Stimulated activated CD8-positive, alpha-beta memory T cell treated with anti-CD3 and anti-CD28 coated beads, Interleukin-7, amount 100 ng/mL, for 48 hours (primary cell): ENCODE measurements at places on chromosomes 2 and 18.

DNA sequence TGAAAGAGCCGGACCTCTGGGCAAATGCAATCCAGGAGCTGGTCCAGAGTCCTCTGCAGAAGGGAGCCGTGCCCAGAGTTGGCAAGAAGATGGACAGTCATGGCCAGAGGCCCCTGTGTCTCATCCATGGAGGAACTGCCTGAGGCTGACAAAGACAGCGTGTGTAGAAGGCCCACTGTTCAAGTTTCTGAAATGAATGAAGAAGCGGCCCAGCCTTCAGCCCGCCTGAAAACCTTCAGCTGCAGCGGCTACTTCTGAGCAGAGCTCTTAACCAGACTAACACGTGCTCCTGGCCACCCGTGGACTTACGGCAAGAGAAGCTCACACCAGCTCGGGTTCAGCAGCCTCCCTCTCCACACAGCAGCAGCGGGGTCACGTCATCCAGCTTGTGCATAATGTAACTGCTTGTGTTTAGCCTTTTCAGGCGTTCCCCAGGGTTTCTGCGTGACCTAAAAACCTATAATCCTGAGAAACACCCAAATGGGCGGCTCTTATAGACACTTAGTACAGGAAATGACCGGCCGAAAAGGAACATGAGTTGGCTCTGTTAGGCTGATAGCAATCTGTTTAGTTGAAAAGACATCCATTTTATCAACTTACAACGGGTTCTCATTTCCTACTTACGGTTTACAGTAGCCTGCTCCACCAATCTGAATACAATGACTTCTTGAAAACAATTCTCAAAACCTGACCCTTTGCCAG is at the start of gene FAM124B:
Gene FAM124B, minus strand, starts transcription at position 467 of the 702 bp plus-strand sequence. Its CDS starts 339 bp downstream, at position 128.
- DNase-seq: peak; percentile 15

DNA sequence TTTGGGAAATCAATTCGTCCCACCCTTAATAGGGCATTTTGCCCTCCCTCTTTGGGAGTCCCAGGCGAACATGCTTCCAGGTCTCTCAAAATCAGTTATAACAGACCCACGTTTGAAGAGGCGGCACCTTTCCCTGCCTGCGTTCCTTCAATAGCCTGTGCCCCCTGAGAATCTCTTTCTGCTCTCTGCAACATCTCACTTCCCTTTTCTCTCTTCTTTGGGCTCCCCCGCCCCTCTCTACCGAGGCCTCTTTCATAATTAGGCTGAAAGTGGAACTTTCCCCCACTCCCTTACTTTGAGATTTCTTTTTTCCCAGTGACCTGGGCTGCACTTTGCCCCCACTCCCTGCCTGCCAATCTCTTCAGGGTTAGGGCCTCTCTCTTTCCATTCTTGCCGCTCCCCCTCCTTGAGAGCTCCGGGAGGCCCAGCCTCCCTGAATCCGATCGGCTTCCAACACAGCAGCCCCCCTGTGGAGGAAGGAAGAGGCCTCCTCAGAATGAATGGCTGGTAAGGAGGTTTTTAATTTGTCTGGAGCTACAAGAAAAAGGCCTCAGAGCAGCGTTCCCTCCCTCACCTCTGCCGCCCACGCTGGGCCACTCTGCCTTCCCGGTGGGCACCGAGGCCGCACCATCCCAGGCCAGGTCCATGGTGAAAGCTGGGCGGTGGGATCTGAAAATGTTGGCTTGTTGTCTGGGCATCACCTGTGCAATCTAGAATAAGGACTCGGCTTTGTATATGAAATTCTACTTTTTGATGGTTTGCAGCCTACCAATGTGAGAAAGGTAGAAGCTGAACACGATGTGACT is 162.6 kb upstream of the SIX3 start:
- no peak for DNase-seq

DNA sequence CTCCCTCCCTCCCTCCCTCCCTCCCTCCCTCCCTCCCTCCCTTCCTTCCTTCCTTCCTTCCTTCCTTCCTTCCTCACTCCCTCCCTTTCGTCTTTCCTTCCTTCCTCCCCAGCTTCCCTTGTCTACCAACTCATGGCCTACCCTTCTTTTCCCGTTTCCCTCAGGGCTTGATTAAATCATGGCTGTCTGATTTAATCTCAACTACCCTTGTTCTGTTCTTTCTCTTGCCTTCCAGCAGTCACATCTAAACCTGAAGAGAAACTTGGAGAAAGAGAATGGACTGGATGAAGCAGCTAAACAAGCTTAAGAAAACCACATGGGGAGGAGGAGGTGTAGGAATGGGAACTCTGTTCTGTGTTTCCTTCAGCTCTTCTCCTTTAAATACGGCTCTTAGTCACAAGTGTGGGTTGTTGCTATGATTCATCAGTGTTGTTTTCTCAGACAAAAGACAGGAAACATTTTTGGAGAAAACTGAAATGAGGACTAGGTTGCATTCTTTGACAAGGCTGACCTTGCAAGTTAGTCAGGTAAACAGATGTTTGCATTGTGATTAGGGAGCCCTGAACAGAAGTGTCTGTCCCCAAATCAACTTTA is 177.9 kb downstream of the LRRTM1 start:
- DNase-seq: no peak

DNA sequence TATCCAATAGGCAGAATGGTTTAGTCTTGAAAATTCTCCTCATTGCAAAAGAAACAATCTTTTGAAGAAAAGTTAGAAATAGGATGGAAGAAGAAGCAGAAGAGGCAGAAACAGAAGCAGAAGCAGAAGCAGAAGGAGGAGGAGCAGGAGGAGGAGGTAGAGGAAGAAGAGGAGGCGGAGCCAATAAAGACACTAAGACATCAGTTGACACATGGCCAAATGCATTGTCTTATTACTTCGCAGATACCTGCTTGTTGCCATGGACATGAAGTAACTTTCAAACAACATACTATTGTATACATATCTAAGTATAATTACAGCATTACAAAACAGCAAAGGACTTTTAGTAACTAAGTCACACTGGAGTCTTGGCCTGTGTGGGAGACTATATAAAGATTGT is 606.3 kb downstream of the METTL4 start:
- no peak for DNase-seq

DNA sequence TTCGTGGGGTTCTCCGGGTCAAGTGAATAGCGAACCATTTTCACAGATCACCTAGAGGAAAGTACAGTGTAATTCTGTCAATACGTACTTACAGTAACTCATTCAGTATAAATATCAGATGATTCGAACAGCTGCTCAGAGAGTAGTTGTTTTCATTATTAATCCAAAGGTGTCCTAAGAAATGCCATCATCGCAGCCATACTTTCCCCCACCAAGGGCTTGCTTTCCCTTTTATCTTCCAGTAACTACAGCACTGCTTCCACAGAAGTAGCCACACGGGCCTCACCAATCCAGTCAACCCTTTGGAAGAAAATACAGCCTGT is 4.5 kb upstream of the C18orf32 start:
- DNase-seq: no peak

DNA sequence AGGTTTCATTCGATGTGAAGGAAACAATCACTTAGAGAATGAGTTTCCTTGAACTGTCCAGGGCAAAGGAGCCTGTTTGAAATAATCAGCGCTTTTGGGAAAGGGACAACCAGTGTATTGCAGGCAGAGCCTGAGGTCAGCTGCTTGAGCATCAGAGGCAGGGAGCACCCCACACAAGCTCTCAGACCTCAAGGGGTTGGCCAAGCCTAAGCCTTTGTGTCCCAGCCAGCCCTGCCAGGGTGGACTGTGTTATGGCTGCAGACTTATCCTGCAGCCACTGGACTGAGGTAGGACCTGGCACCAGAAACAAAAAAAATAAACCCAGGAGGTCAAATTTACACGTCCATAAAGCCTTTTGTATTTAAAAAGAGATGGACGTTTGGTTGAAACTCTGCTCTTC is 228.3 kb downstream of the SEPTIN10 start:
- no peak for DNase-seq

GRCh38 chr2:1750933-1751766 is 6.8 kb upstream of the PXDN start:
- DNase-seq: peak; percentile 18

DNA sequence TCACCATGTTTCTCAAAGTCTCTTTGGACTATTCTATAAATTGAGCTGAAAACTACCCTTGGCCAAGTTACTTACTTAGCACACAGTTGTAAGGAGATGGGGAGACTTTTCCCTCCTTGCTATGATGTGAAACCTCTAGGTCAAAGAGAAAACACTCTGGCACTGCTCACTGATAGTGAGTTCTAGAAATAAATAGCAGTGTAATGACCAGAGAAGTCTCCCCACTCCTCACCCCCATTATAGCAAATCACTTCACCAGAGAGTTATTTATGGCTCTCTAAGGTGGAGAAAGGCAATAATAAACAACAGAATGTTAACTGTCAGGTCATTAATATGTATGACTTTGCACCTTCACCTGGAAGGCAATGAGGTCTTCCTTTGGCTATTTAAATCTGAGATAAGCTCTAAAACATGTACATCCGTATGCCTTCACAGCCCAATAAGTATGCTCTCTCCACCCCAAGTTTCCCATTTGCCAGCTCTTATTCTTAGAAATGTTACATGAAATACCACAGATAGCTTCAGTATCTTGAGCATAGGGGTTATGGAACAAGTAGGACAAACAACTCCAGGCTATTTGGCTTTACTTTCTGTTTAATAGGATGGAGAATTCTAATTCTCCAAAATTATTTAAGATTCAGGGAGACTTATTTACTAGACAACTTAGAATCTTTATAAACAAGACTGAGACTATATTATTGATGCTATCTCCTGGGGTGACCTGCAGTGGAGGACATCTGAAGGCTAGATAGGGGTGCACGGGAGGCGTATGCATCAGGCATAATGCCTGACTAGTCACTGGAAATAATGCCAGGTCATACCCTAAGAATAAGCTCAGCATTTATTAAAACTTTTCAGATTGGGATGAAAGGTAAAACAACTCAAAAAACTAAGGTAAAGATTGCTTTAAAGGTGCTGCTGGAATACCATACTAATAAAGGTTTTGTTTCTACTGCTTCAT is 65.3 kb upstream of the DTNB start:
- DNase-seq: no peak

DNA sequence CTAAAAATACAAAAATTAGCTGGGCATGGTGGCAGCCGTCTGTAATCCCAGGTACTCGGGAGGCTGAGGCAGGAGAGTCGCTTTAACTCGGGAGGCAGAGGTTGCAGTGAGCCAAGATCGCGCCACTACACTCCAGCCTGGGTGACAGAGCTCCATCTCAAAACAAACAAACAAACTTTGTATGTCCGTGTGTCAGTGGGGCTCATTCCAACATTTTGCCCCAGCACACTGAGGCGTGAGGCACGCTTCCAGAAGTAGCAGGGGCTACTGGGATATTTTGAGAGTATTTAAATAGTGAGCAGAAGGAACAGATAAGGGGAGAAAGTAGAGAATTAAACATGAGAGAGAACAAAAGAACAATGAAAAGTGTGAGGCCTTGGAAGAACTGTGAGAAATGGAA is 83.3 kb upstream of the TANK start:
- DNase-seq: no peak

GRCh38 chr2:30721668-30722647 is 85.3 kb downstream of the CAPN13 start:
- DNase-seq: no peak

DNA sequence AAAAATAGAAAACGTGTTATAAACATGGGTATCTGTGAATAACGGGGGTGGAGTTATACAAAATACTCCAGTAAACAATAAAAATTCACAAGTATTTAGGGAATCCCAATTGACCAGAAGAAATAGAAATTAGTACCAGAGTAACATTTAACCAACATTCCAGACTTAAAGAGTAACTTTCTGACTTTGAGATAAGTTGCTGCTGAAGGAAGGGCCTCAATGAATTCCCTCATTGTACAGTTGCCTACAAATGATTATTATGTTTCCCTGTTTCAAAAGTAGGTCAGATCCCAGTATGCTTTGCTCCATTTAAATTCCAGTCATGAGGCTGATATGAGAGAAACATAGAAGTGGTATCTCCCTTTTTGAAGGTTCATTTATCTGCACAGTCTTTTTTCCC is 88.3 kb upstream of the KCNH7 start:
- DNase-seq: no peak

DNA sequence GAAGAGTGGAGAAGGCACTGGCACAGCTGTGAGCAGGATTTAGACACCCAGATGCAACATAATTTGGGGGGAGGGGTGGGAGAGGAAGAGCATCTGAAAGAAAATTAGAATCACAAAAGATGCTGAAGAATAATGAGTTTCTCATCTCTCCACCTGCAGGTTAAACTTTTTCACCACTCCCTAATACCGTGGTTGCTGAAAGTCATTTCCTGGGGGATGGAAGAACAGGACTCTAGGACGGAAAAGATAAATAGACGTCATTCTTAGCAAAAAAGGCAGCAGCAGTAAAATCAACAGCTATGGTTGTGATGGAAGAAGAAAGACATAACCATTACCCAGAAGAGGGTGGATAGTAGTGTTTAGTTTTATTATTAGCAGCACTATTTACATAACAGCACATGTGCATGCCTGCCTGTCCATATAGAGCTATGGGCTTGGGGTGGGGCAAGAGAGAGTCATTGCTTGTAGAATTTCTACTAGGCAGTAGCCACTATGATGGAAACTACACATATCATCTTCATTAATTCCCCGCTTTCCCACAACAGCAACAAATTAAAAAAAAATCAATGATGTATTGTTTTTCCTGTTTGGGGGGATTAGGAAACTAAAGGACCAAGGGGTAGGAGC is 212.2 kb downstream of the TRIB2 start:
- no peak for DNase-seq

DNA sequence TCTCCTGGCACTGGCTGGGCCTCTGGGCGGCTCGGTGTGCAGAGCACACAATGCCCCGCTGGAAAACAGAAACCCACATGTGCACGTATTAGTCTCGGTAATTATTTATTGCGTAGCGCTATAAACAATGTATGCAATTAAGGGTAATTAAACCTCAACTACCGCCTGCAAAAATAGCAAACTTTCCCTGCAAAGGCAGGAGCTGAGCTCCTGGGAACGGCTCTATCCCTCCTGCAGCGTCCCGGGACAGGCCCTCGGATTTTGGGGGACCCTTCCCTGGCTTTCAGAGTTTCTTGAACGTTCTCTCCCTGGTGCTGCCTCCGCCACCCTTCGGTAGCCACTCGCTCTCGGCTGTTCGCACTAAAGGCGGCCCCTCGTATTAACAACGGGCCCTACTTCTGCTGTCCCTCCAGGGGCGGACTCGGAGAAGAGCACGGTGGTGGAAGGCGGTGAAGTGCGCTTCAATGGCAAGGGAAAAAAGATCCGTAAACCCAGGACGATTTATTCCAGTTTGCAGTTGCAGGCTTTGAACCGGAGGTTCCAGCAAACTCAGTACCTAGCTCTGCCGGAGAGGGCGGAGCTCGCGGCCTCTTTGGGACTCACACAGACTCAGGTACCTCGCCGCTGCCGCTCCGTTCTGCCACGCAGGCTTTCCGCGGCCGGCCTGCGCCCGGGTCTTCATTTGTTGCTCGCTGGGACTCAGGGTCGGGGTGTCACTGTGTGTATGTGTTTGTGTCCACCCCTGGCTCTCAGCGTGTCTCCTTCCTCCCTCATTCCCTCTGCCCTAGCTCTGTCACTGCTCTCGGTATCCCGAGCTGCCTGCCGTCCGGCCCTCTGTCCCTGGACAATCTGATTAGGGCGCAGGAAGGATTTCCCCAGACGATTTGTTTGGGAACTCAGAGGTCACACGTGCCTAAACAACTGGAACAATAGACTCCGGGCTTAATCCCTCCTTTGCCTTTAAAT is 1.2 kb downstream of the DLX1 start:
- no peak for DNase-seq

GRCh38 chr2:42185220-42185921 is 16.2 kb downstream of the EML4 start:
- DNase-seq: no peak
